Ureter (tissue), 1 donor: ENCODE measurements at places on chromosomes 5 and 9. TPM values are rescaled to one million over a fixed set of nuclear protein-coding genes. Genes with fewer than 3 reads are reported as not detected.

DNA sequence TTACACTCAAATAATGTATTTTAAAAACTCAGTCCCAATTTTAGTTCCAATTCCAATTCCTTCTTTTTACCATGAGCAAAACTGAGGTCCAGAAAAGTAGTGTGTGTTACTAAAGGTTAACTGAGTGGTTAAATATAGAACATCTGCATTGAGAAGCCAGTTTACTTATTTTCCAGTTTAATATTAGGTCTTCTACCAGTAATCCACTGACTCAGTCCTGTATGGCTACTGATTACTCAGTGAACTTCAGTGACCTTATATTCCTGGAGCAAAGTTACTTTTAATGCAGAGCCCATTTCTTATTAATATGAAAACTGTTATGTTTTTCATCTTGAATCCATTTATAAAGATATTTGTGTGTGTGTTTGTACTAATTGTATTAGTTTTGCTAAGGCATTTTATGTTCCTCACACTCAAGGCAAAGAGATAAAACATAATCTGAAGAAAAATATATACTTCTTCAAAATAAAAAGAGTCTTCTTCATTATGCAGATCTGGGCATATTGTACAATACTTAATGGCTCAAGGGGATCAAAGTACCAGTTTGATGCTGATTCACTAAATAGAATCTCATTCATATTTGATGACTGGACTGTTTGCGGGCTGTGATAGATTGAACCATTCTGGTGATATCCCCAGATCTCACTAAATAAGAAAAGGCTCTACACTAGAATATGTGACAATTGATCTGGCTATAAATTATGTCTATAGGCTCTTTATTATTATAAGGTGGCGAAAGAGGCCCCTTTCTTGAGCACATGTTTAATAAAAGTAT, 60.8 kb downstream of the DMXL1 start:
- no peak for DNase-seq

GRCh38 chr5:43772764-43773477, 169.9 kb downstream of the NNT start:
- DNase-seq: no peak

DNA sequence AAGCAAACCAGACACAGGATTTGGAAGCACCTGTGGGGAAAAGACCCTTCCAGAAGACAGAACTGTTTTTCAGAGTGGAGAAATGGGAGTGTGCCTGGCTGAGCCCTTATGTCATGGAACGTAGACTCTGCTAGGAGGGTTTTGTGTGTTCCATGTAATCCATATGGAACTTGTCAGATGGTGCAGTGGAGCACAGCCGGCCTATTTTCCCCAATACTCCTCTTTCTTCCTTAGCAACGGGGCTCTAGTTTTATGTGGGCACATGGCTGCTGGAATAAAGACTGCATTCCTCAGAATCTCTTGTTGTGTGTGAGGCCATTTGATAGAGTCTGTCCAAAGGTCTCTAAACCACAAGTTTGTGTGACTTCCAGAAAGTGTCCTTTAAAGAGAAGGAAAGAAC, 284.0 kb downstream of the DRD1 start:
- no peak for DNase-seq

DNA sequence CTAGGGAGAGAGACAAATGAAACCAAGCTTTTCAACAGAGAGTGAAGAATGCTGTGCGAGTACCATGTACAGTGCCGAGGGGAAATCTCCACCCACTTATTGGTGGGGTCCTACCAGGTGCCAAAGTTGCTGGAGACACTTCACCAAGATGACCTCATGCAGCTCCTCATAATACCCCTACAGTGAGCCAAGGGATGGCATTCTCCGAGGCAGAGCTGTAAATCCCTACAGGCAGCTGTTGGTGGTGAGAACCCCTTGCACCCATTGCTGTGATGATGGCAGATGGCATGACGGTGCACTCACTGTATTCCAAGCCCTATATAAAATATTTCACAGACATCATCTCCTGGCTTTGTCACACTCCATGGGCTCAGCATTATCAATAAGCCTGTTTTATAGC, 464.9 kb downstream of the SPOCK1 start:
- DNase-seq: no peak

DNA sequence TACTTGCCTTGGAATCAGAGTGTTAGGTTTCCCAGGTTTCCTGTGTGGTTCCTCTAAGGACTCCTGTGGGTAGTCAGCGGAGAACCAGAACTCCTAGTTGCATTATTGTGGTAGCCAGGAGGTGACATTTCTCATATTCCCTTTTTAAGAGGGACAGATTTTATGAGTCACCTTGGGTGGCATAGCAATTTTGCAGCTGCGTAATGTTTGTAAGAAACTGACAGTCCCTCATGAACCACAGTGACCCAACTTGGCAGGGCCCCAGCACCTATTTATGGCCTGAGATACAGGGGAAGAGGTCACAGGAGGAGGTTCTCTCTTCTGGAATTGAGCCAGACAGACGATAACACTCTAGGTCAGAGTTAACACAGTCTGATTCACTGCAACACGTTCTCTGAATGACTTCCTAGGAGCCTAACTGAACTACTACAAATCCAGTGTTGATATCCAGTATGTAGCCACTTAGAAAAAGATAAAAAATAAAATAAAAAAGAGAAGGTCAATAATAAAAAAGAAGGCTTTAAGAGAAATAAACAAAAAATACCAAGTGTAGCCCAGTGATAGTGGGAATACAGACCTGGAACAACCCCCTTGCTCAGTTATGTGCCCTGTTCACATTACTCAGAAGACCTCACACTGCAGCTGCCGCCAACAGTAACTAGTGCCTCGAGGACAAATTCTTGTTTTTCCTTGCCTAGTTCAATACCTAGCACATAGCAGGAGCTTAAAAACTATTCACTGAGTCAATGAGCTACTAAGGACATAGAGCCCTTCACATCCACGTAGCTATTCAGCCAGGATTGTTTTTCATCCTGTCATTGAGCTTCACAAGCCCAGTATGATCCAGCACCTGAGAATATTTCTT, 50.7 kb upstream of the VLDLR start:
- DNase-seq: peak; percentile 89

- DNase-seq: no peak
Observed at GRCh38 chr5:100827481-100827889, 75.6 kb downstream of the ST8SIA4 start.

Gene CDHR2
- not detected for total RNA-seq

Gene GMCL2
- not detected for total RNA-seq

Gene TSSK1B
- 2.1 TPM for total RNA-seq

Gene SPATA31C2
- total RNA-seq: not detected
